ENCODE measurements at places on chromosomes 6 and 20.

GRCh38 chr6:48733581-48733980 is 622.6 kb upstream of the PTCHD4 start:
- no peak for DNase-seq

DNA sequence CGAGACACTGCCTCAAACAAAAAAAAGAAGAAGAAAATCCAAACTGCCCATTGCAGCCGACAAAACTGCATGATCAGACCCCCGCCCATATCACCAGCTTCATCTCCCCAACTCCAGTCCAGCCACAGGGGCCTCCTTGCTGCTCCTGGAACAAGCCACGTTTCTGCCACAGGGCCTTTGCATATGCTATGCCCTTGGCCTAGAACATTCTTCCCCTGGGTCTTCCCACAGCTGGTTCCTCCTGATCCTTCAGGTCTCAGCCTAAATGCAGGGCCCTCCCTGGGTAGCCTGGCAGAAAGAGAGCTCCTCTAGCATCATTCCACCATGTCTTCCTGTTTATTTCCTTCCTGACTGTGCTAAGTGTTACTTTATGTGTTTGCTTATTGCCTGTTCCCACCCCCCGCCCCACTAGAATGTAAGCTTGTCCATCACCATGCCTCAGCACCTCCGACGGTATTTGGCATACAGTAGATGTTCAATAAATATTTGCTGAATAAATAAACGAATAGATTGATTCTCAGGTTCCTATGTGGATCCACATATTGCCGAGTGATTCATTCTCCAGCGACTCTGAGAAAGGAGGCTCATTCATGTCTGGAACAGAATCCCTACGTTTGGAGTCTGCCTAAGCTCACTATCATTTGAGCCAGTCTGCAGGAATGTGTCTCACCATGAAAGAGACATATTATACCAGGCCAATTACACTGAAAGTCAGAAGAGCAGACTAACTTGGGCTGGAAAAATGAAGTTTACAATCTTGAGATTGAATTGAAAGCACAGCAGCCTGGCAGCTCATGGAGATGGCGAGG is 56.1 kb downstream of the NFATC2 start:
- DNase-seq, result no peak

DNA sequence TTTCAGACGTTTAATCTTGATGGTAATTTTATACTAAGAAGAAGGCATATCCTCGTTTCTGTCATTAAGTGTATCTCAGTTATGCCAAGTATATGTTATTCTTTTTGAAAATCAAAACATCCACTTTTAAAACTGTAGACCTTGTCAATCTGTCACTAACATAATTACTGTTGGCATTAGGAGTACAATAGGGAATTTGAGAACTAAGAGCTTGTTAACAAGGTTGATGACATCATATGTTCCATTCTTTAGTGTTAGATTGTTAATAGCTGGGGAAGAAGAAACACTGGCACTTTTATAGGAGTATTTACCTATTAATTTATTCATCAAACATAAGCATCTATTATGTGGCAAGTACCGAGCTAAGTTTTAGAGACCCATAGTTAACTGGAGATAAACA is 76.2 kb downstream of the MAP3K4 start:
- DNase-seq, result no peak

DNA sequence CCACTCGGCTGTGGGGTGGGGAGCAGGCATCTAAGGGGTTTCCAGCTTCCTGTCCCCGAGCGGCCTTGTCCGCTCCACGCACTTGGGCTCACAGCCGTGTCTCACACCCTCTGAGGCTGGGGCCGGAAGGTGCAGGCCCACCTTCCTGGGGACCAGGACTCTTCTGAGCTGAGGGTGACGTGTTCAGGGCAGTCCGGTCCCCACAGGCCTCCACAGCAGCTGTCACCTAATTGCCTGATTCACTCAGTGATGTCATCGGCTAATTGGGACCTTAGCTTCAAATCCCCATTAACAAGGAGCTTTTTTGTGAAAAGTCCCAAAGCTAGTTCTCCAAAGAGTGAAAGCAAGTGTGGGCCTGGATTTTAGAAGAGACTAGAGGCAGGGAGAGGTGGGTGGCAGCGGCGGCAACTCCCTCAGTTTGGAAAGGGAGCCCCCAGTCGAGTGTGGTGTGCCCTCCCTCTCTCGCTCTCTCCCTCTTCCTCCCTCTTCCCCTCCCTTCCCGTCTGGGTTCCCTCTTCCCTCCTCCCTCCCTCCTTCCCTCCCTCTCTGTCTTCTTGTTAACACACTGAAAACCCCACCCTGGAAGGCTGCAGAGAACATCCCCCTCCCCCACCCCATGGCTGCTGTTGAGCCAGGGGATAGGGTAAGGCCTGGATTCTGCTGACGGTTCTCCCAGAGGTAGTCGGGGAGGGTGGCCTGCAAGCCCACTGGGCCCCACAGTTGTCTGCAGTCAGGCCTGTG is 39.0 kb downstream of the MYT1 start:
- DNase-seq, result no peak

- peak; percentile 50 for DNase-seq
Observed at GRCh38 chr6:29011276-29011734, 6.2 kb upstream of the ZNF311 start.

- no peak for DNase-seq
Observed at GRCh38 chr20:59270380-59270779, 30.0 kb upstream of the EDN3 start.

GRCh38 chr6:130933712-130934200 is 106.5 kb downstream of the SMLR1 start:
- no peak for DNase-seq

DNA sequence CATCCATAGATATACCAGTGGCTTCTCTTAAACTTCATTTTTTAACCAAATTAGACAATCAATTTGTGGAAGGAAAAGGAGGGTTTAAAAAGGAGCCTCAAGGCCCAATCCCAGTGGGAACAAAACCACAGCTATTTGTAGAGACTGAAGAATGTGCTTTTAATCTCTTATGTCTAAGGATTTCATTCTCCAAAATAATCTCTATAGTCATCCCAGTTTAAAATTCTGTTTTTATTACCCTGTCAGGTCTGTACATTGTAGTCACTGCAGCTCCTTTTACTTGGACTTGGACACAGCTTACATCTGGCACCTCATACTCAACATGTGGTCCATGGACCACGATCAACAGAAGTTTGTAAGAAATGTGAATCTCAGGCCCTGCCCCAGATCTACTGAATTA is 152.1 kb upstream of the STMND1 start:
- no peak for DNase-seq

DNA sequence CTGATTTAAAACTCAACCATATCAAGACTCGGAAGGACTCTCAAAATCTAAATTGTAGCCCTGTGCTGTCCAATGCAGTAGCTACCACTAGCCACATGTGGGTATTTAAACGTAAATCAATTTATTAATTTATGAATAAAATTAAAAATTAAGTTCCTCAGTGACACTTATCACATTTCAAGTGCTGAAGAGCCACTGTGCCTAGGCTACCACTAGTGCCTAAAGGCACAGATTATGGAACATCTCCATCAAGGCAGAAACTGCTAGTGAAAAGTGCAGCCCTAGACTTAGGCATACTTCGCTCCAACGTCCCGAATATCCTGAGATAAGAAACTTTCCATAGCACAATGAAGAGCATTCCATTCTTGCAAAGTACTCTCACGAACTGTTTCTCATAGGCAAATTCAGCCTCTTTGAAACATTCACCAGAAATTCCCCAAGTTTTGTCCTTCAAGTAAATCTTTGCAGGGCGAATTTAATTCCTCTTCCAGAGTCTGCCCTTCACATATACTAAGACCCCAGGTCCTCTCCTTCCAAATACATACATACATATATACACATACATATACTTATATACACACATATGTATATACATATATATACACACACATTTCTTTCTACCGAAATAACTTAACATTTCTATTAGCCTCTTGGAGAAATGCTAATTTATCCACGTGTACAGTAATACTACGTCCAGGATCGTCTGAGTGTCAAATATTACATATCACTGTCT is 1.3 kb downstream of the SUPT3H start:
- no peak for DNase-seq

GRCh38 chr6:63635588-63636517 is at the start of gene PHF3:
PHF3 (plus strand) TSS chr6:63635802; CDS start chr6:63646552, 10,750 bp downstream.
- DNase-seq, result peak; percentile 92

GRCh38 chr6:125248136-125248535 is 53.6 kb downstream of the HDDC2 start:
- DNase-seq, result no peak

DNA sequence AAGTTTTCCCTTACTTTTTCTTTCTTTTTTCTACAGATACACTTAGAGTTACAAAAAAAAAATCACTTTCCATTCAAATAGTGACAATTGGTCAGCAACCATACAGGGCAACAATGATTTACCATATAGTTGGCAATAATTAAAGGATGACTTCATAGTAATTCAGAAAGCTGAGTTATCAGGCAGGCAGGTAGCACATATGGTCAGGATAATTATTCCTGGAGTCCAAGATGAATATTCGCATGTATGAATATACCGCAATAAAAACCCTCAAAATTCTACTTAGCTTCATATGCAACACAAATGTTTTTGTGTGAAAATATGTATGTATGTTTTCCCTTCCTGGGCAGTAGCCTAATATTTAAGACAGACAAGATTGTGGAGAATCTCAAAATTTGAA is 34.5 kb downstream of the COL19A1 start:
- DNase-seq, result no peak

DNA sequence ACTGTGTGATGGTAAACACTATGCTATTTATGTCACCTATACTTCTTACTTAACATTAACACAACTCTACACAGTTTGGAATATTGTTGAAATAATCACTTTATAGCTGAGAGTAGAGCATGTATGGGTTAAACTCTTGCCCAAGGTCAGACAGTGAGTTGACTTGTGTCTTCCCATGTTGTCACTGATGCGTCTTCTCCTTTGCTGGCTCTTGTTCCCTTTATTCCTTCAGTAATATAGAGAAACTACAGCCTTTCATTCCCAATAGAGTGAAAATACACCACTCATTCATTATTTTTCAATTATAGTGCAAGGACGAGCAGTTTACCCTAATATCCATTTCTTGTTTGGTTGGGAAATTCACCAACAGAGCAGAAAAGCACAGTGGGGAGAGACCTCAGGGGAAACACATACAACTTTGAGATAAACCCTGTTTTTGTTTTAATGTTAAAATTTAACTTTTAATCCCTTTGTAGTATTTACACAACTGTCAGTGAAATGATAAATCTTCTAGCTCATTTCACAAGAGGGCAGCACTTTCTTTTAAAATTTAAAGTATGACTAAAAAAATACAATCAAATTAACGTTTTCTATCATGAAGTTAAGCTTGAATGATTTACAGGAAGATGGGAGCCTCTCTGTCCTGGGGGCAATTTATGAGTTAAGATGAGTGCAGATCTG is 363.0 kb downstream of the UTRN start:
- DNase-seq, result no peak

- DNase-seq, result no peak
Observed at GRCh38 chr20:7214081-7214740, 446.7 kb downstream of the BMP2 start.

GRCh38 chr6:87806635-87807034 is 104.6 kb upstream of the AKIRIN2 start:
- DNase-seq, result no peak

GRCh38 chr6:155883741-155884140 is 428.1 kb upstream of the NOX3 start:
- no peak for DNase-seq

- DNase-seq, result no peak
Observed at GRCh38 chr20:43023836-43024235, 165.9 kb downstream of the PTPRT start.

GRCh38 chr6:170561555-170561954 is 7.4 kb downstream of the TBP start:
- DNase-seq, result no peak

DNA sequence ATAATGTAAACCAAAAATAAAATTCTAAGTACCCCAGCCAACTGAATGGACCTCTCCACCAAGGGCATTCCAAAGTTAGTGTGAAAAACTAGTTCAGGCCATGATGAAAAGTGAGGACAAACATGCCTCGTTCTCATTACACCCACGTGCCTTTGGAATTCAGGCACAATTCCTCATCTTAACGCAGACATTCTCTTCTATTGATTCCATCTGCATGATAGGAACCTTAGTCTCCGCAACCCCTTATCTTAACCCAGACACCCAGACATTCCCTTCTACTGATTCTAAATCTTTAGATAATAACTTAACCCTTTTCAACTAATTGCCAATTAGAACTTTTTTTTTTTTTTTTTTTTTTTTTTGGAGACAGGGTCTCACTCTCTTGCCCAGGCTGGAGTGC is 7.6 kb upstream of the SERPINB6 start:
- DNase-seq, result no peak

DNA sequence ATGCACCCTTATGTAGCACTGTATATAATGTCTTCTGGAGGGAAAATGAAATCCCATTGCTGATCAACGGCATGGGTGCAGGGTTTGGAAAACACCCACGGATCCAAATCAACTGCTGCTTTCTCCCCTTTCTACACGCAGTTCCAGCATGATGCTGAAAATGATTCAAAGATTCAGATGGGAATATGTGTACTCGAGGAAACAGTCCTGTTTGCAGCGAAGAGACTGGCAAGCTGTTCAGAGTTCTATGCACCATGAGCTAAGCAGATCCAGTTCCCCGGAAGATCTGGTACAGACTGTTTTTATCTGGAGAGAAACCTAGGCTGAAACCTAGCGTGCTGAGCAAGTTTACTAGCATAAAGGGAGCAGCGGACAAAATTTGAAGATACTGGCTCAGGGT is 47.9 kb upstream of the CDH4 start:
- DNase-seq, result no peak
